GM23248 (cell line): ENCODE measurements at places on chromosomes 6 and 20.
A peak's percentile ranks its signal among the peaks of the same experiment; 100 is the strongest.

GRCh38 chr20:58331961-58332551 lies 22.5 kb downstream of the RAB22A start:
- DNase-seq: no peak

DNA sequence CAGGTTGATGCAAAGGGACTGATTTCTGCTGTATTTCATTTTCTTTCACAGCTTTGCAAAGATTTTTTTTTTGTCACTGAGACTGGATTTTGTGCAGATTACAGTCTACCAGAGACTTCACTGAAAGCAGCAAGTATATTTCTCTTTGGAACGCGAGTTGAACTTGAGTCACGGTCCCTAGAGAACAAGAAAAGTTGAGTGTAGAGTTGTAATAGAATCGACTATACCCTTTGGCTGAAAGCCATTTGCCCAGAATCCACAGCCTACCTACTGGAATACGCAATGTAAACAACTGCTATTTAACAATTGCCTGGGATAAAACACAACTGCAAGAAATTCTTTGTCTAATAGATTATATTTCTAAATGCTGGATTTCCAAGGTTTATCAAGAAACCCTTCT lies 520.6 kb downstream of the HDGFL1 start:
- no peak for DNase-seq

DNA sequence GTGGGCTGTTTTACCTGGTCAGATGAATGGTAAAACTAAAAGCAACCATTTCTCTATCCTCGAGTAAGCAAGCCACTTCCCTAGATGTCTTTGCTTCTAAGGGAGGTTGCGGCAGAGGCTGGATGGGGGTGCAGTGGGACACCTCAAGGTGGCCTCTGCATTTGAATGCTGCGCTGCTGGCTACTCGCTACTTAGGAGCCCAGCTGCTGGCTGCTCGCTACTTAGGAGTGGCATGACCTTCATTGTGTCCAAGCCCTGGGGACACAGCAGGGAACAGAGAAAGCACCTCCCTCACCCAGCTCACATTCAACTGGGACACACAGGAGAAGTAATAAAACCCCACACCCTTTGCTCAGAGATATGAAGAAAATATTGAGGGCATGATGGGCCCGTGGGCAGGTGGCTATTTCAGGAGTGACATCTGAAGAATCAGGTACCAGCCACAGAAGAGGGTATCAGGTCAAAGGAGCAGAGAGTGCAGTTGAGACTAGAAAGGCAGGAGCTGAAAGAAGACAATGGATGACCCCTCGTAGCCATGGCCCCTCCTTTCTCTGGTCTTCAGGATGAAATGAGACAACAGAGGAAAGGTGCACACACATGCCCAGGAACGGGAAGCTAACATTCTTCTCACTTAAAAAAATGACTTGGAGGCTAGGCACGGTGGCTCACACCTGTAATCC lies 149.4 kb downstream of the ZMYND8 start:
- no peak for DNase-seq

DNA sequence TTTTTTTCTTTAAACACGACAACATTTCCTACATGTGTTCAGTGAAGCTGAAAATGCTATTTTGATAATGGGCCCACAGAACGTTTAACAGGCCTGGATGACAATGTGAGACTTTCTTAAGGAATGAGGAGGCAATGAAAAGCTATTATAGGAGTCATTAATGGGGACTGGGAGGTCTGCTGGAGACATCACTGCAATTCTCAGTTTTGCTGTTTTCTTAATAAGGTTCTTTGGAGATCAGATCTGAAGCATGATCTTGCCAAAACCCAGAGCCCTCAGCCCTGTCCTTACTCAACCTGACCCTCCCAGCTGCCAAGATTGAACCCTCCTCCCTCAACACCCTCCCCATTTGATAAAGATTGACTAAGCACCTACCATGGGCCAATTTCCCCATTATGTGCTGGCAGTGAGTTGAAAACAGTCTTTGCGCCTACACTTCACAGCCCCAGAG lies 353.1 kb downstream of the MAFB start:
- DNase-seq: no peak

GRCh38 chr6:137522198-137522798 lies 28.1 kb upstream of the OLIG3 start:
- DNase-seq: no peak

DNA sequence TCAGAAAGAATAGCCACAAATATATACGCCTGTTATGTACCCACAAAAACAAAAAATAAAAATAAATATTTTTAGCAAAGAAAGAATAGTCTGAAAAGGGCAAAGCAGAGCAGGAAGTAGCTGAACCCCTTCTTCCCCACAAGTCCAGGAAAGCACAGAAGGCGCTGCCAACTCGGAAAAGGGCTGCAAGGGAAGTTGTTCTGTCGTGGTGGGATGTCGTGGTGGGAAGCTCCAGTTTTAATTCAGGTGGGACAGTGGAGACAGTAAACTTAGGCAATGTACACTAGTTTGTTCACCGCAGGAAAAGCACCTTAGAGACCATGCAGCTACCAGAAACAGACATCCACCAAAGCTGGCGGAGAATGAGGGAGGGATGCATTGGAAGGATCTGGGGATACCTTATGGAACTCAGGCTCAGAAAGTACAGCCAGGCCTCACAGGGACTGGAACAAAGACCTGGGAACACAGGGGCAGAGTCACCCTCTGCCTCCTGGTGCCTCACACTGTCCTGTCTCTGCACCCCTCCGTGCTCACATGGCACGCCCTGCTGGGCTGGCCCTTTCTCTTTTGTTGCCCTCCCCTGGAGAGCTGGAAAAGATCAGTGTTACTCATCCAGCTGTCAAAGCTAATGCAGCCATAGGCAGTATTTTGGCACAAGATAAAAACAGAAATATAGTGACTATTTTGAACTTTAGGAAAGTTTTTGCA lies 3.3 kb upstream of the APMAP start:
- peak; percentile 43 for DNase-seq

GRCh38 chr6:48073976-48074767 lies 36.8 kb downstream of the PTCHD4 start:
- peak; percentile 24 for DNase-seq

- peak; percentile 17 for DNase-seq
Measured at GRCh38 chr6:100613656-100614055, 148.9 kb upstream of the SIM1 start.

- peak; percentile 34 for DNase-seq
Measured at GRCh38 chr20:58622671-58623578, 28.2 kb upstream of the STX16 start.

DNA sequence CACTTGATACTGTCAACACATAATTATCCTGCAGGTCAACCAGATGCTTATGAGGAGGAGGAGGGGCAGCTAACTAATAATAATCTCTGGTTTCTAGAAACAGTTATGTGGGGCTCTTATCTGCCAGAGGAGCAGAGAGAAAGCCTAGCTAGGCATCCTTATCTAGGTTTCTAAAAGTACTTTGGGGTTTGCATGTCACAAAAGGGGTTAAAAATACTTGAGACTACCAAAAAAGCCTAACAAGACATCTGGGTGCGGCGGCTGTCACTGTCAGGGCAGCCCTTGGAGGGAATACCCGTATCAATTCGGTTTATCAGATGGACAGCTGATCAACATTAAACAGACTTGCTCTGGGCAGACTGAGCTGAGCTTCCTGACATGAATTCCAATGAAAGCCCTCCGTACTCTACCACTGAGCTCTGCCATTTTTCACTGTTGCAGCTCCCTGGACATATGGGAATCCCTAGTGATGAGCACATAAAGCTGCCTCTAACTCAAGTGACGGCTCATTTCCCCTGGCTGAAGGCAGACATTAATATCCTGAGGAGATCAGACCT lies 166.6 kb downstream of the PDSS2 start:
- DNase-seq: no peak

DNA sequence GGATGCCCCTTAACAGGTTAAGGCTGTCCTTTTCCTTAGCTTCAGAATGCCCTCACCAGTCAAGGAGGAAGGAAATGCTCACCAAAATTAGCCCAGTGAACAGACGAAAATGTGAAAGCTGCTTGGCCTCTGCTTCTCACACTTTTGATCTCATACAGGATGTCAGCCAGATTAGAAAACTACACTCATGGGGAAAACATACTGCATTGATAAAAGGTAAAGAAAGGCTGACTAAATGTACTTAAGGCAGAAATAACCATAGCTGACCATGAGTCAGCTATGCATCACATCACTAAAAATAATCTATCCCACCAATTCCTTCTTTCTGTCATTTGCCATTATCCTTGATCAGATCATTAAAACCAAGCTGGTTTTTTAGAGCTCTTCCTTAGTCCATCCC lies 198.4 kb upstream of the TENT5A start:
- DNase-seq: peak; percentile 66

GRCh38 chr6:106509420-106510089 lies 119.7 kb downstream of the RTN4IP1 start:
- no peak for DNase-seq

DNA sequence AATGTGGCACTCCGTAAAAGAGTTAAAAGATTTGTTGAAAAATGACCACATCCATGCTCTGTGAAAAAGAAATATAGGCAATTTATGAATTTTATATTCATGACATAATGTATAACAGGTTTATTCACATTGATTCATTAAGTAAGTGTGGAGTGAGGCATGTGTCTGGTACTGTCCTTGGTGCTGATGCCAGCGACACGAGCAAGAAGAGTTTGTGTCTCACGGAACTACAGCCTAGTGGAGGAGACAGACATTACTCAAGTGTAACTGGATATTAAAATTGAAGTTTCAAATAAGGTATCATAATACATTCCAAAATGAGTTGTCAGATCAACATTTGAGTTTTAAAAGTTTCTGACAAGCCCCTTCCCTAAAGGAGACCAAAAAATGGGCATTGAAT lies 158.2 kb upstream of the PRND start:
- peak; percentile 85 for DNase-seq

DNA sequence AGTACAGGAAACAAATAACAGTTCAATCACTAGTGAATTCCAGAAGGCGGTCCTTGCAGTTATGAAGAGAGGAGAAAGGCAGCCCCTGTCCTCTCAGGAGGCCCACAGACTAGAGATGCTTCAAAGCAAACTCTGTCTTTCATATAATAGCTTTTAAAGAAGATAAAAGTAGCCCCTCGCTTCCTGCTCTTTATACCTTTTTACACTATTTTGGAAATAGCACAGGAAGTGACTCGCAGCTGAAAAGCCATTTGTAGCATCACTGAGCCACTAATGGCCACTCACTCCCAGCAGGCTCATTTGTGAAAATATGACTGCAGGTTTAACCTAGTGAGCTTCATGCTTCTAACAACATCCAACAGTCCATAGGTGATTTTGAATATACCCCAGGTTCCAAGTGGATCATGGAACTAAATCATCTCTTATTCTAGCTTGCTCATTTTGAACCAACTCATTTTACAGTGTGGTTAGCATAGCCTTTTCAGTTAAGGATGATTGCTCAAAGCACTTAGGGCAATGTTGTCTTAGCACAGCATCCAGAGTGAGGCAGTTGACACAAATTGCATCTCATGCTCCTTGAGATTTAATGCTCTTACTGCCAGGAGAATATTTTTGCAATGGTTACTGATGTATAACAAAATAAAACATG lies 136.0 kb upstream of the NRSN1 start:
- DNase-seq: no peak

DNA sequence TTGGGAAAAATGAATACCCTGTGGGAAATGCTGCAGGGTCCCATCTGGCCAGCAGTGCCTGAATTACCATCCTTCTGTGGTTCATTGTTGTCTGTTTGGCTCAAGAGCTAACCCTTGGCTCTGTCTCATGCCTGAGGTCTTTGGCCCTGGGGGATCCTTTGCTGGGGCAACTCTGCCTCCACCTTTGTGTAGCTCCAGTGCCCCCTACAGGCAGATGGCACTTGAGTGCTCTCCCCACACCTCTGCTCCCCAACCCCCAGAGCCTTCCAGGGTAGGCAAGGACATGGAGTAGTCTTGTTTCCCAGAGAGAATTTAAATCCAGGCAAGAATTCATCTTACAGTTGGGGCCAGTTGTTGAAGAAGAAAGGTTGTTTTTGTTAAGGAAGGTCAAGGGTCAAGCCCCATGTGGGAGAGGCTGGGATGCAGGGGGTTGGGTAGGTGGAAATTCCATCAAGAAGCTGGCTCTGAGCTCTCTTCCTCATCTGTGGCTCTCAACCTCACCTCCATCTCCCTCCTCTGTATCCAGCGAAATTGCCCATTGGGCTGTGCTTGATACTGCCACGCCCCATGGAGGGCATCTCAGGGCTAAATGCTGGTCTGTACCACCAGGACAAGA lies 44.2 kb downstream of the ZNF831 start:
- peak; percentile 56 for DNase-seq

DNA sequence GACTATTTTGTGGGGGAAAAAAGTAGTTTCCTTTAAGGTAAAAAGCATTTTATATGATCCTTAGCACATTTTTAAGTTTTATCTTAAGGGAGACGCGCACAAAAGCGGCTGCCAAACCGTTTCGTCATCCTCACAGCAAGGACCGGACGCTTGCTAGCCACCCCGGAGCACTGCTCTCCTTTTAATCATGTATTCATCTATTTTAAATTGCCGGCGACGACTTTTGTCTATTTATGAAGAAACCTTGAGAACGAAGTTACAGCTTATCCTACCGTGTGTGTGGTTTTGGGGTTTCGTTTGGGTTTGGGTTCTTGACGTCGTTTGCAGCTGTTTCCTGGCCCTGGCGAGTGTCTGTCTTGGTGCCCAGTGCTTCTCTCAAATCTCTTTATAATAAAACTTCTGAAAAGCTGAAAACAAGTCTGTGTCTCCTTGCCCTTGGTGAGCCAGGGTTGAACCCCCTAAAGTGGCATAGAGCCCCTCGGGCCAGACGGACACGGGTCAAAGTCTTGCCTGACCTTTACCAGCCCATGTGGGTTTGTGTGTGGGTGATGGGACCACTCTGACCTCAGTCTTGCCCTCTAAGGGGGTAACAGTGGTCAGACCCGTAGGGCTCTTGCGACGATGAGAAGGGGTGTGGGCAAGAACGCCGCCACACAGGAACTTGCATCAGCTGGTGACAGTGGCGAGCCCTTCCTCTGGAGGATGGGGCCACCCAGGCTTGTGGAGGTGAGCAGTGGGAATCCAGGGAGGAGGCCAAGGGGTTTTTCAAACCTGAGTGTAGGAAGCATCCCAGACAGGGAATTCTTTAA lies 117.6 kb downstream of the JPH2 start:
- no peak for DNase-seq

- DNase-seq: no peak
Measured at GRCh38 chr6:37845026-37845911, 25.7 kb downstream of the ZFAND3 start.

- no peak for DNase-seq
Measured at GRCh38 chr20:63325021-63325471, 32.1 kb downstream of the COL20A1 start.

- no peak for DNase-seq
Measured at GRCh38 chr6:168190014-168190405, 111.0 kb upstream of the FRMD1 start.

DNA sequence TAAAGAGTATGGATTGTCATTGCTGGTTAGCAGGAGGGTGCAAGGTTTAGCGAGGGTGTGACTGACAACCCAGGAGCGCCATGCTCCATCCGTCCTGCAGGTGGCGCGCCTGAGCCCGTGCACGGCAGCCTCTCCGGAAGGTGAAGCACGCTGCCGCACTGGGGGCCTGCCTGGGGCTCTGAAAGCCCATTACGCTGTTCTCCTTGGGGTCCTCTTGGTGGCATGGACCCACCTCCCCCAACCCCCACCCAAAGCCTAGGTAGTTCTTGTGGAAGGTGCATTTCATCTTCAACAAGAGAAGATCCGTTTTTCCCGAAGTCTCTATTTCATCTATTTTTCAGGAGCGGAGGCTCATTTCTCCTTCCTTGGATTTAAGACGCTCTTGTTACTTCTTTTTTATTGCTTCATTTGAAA lies 197.4 kb upstream of the KCNG1 start:
- peak; percentile 49 for DNase-seq

- no peak for DNase-seq
Measured at GRCh38 chr6:2760882-2761842, 4.0 kb upstream of the WRNIP1 start.

- no peak for DNase-seq
Measured at GRCh38 chr6:126067073-126067472, 80.7 kb downstream of the TRMT11 start.
